ENCODE measurements at places on chromosomes 4 and X.

DNA sequence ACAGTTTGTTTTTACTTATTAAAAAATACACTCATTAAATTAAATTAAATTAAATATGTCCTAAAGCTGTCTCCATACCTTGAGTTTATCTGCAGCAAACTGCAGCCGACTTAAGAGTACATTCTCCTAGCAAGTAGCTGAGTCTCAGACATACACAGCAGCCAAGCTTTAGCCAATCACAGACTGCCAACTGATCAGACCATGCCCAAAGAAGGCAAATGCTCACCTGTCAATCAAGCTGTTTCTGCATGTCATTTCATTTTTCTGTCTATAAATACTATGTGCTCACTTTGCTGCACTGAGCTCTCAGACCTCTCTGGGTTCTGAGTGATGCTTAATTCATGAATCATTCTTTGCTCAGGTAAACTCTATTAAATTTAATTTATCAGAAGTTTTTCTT is 280.9 kb upstream of the EPHA5 start:
- DNase-seq: no peak

DNA sequence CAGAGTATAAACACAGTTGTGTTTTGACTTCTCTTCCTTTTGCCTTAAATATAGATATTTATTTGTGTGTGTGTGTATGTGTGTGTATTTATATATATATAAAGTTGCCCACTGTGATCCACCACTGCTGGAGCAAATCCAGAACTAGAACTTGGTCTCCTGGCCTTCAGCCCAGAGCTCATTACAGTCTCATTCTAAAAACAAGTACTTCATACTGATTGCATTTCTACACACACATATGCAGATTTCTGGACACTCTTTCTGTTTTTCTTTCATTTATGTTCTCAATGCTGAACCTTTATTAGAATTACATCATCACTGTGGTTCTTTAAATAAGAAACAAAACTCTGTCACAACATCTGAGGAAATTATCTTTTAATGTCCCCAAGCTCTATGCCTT is 381 bp downstream of the TXK start:
- DNase-seq: no peak

GRCh38 chr4:14934704-14935390 is 67.4 kb upstream of the CPEB2 start:
- DNase-seq: no peak

GRCh38 chrX:119618439-119618838 is 12.2 kb upstream of the NKRF start:
- no peak for DNase-seq

DNA sequence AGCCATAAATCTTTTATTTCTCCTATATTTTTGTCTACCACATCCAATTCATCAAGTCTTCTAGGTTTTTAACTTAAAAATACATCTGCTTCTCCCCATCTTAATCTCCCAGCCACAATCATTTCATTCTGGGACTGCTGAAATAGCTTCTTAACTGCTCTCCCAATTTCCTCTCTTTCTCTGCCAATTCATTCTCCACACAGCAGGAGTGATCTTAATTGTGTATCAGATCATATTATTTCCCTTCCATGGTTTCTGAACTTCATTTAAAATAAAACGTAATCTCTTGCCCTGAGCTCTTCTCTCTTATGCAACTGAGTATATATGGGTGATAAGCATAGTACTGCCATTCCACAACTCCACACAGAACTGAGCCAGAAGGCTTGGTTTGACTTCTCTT is 69.4 kb downstream of the IQCM start:
- no peak for DNase-seq

- DNase-seq: peak; percentile 50
These were observed at the start of gene PNPLA4 for GRCh38 chrX:7927259-7928167. Gene PNPLA4 (minus strand): TSS chrX:7927413. CDS start chrX:7926119, 1,294 bp downstream.

DNA sequence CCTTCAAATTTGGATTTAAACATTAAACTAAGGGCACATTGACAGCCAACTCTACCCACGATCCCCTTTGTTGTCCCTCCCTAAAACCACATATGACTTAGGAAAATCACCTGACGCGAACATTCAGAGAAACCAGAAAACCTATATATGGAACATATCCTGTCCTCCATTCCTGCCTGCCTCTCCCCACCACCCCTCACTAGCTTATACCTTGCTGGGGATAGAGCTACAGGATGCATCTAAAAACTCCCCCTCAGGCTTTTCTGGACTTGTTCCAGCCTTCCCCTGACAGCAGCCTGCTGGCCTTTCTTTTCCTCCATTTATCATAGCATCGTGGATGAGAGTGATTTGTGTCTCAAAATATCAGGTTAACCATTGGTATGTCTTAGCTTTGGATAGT is 8.8 kb downstream of the STK26 start:
- no peak for DNase-seq

DNA sequence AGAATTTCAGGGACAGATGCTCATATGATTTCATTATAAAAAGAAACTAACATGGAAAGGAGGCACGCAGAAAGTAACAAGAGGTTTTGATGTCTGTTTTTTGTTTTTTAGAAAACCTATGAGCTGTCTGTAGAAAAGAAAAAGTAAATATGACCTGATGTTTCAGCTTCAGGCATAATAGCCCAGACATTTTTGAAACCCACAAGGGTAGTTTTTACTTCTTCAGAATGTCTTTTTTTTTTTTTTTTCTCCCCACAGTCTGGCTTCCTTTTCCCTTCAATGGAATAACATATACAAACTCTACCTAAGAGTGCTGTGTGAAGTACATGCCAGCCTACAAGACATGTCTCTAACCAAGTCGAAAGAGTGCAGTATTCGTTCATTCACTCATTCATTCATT is 18.3 kb upstream of the STX18 start:
- no peak for DNase-seq

DNA sequence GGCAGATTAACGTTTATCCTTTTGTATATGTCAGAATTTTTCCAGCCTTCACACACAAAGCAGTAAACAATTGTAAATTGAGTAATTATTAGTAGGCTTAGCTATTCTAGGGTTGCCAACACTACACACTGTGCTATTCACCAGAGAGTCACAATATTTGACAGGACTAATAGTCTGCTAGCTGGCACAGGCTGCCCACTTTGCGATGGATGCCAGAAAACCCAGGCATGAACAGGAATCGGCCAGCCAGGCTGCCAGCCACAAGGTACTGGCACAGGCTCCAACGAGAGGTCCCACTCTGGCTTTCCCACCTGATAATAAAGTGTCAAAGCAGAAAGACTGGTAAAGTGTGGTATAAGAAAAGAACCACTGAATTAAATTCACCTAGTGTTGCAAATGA is 94.8 kb downstream of the TET2 start:
- no peak for DNase-seq

Measured in activated CD4-positive, CD25-positive, alpha-beta regulatory T cell treated with anti-CD3 and anti-CD28 coated beads, Interleukin-2, amount 50 U/mL, for 16 hours (primary cell).